ENCODE measurements at places on chromosomes 12 and 14.
A peak's percentile ranks its signal among the peaks of the same experiment; 100 is the strongest.

DNA sequence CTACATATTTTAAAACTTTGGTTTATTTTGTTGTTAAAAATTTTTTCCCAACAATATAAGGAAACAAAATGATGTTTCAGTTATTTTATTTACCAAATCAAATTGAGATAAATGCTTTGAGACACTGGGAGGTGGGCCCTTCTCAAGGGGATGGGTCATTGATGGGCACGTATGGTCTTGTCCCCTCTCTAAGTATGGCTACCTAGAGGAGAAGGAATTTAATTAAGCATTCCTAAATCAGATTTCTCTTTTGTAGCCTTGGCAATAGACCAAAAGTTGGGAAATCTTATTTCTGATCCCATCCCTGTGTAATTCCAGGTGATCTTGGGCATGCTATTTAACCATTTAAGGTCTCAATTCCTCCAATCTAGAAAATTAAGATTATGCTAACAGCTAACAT lies 79.0 kb downstream of the SCN8A start:
- DNase-seq: no peak

GRCh38 chr12:65651060-65651459 lies 173.2 kb upstream of the HMGA2 start:
- DNase-seq: no peak

- no peak for DNase-seq
Observed at GRCh38 chr14:51147183-51147582, 52.3 kb upstream of the TRIM9 start.

DNA sequence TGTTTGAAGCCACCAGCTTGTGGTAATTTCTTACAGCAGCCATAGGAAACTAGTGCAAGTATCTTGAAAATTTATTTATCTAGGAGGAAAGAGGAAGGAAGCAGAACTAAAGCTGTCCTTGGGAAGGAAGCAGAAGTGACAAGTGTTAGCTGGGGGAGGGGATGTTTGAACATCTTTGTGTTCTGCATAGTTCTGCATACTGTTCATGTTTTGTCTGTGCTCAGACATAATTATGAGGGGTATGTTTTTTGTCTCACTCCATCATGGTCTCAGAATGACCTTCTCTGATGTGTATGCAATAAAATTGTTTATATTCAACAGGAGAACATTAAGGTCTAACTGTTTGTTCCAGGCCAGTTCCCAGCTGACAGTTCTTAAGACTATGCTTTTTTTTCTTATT lies 606.5 kb downstream of the GALC start:
- DNase-seq: no peak

DNA sequence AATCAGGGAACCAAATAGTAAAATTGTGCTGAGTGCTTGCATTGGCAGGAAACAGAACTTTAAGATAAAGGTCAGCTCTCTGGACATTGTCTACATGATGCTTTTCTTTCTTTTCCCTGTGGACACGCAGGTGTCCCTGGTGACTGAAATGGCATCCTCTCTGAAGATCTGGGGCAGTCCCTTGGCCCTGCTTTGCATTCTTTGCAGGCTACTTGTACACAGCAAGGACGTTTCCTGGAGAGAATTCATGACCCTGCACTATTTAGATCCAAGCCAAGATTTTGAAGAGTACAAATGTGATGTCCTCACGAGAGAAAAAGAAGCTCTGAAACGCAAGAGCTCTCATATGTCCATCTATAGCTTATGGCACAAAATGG lies 11.3 kb upstream of the EDDM3A start:
- no peak for DNase-seq

- DNase-seq: peak; percentile 59
Observed at GRCh38 chr12:111812881-111813741, 28.9 kb upstream of the MAPKAPK5 start.

DNA sequence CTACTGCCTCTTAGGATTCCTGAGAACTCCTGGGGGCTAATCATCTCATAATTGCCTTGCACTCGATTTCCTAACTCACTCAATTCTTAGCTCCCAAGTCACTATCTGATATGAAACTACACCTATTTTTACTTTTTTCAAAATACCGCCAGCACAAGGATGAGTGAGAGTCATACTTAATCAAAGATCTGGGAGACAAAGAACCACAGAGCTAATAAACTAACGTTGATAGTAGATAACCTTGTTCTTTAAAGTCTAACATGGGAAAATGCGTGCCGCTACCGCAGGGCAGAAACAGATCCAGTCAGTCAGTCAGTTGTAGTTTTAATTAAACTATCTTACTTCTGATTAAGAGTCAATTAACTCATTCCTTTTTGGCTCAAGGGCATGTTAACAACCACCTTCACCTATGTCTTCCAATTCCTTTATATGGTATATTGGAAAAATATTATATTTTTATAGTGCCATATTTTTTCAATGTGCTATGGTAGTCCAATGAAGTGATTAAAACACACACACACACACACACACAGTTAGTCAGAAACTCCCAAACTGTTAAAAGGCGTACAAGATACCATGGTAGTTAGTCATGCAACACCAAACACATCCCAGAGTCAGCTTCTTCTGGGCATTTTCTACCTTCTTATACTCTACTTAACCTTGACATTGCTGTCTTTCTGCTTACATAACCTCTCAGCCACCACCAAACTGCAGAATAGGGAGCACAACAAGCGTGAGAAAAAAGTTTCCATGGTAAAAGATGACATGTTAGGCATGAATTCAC lies 114.0 kb downstream of the KLHL28 start:
- no peak for DNase-seq

GRCh38 chr14:23071921-23072539 lies 14.7 kb upstream of the CDH24 start:
- DNase-seq: peak; percentile 40

DNA sequence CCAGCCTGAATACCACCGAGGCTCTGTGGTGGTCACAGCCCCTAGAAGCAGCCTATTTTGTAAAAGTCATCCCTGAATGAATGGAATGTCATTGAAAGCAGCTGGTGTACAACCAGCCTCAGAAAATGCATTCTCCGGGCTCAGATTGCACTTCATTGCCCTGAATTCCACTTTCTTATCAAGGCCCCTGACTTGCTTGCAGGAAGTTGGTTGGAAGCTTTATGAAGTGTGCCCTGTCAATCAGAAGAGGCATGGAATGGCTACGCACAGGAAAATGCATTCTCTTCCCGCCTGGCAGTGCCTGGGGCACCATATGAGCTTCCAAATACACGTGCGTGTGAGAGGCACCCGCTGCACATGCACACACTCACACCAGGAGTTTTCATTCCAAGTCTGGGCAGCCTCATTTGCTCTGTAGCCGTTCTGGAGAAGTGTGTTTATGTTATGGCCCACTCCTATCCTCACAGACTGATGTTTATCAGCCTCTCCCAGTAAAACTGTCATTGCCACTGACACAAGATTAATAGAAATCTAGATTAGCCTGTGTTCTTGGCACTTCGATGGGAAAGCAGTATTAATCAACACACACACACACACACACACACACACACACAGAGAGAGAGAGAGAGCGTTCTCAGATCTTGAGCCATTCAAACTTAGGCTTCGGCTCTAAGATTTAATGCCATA lies 63.9 kb downstream of the NUAK1 start:
- DNase-seq: no peak

GRCh38 chr12:116381240-116381743 lies 103.8 kb upstream of the MED13L start:
- no peak for DNase-seq

DNA sequence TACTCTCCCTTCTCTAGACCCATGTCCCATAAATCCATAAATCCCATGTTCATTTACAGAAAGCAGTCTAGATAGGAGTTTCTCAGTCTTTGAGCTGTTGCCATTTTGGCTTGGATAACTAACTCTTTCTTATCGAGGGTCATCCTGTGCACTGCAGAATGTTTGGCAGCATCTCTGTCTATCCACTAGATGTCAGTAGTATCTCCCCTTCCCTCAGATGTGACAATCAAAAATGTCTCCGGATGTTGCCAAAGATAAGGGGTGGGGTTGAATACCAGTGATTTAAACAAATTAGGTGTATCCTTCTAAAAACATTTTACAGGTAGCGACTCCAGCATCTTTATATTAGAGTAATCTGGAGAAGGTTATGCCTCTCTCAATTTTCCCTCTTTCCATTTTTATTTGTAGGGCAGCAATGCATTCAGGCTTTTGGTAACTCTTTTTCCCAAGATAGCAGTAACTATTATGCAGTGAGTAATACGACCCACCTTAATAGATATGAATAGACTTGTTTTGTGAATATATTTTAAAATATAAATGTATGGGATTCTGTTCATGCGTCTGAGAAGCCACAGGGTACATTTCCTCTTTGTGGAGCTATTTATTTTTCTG lies 100.7 kb downstream of the LRRK2 start:
- DNase-seq: peak; percentile 68

GRCh38 chr12:82357340-82357739 lies 847 bp downstream of the CCDC59 start:
- no peak for DNase-seq

DNA sequence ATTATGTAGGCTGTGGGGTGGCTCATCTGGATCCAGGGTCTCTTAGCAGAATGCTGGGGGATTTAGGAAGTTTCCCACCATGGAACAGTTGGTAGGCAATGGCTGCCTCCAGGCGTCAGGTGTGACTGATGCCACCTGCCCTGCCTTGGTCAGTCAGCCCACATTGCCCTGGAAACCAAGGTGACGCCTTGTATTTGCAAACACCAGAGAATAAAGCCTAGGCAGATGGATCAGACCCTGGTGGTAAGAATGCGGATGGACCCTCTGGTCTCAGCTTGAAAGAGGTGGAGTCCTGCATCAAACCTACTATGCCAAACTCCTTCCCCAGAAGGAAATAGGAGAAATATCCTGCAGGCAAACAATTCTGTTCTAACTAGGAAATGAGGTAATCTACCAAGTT lies 38.2 kb downstream of the NCKAP5L start:
- no peak for DNase-seq

- peak; percentile 51 for DNase-seq
Observed at GRCh38 chr12:131828671-131829355, 620 bp downstream of the MMP17 start.

DNA sequence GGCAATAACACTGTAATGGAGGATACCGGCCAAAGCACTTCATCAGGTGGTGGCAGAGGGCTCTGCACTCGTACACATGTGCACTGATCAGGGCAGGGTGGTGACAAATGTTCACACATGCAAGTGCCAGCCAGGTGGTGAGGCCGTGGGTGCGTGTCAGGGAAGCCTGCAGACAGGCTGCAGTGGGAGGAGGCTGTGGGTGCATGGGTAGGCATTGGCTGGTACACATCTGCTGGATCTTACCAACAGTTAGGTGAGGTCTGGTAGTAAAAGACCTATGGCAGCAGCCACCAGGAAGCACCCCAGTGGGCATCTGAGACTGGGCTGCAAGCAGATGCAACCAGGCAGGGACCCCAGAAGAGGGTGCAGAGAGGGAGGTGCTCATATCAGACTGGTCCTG lies 65.3 kb downstream of the PDE6H start:
- no peak for DNase-seq

GRCh38 chr12:59559696-59560095 lies 36.1 kb upstream of the SLC16A7 start:
- no peak for DNase-seq

DNA sequence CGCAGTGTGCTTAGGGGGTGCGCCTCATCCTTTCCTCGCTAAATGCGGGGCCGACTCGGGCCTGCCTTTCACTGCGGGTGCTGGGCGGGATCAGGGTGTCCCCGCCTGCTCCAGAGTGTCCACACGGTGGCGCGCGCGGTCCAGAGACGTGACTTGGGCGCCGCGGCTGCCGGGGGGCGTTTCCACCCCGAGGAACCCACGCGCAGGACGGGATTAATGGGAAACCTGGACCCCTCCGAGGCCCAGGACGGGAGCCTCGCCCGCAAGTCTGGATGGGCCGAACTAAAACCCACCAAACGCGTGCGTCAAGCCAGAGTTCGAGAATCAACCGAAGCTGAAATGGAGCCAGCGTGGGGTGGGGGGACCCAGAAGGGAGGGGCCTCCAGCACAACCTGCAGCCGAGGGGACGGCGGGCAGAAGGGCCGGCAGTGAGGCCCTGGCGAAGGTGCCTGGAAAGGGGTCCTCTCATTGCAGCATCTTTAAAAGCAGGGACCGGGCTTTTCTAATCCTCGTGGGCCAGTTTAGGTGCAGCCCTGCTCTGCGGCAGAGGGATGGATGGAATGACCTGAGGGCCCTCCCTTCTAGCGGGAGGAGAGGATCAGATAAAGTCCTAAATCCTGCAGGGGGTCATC lies 93.3 kb downstream of the NINJ2 start:
- peak; percentile 61 for DNase-seq

DNA sequence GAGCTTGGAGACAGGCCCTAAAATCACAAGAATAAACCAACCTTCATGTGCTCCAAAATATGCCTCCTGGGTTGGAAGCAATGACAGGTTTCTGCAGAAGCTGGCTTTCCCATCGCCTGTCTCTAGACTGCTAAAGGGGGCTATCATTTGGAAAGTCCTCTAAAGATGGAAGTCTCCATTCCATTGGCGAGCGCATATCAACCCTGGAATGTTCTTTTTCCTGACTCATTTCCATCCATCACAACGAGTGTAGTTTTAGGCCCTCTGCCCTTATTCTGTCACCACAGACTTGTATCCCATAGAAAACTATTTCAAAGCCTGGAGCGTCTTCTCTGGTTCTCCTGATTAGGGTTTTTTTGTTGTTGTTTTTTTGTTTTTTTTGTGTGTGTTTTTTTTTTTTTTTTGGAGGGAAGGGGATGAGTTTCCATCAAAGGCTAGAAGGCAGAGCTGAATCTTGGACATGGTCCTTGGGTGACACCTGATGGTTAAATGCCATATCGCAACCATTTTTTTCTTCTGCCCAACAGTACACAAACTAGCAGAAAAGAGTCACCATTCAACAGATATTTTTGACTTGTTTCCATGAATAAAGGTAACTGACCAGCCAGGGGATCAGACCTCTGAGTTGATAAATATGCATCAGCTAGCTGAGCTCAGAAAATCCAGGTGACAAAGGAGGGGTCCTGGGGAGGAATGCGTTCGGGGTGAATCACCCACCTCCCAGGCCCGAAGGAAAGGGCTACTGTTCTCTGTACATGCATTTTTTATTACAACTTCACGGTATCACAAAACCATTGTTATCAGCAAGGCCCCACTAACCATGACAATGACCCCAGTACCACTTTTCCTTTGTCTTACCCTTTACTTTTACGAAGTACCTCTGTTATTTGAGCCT lies 40.5 kb downstream of the KCNA5 start:
- peak; percentile 22 for DNase-seq

- DNase-seq: no peak
Observed at GRCh38 chr12:110849748-110850403, 3.1 kb downstream of the CCDC63 start.

- DNase-seq: no peak
Observed at GRCh38 chr14:51073731-51074130, 21.2 kb downstream of the TRIM9 start.

- DNase-seq: no peak
Observed at GRCh38 chr14:68660495-68660894, 132.4 kb downstream of the ZFP36L1 start.

GRCh38 chr12:122874081-122874480 lies 21.8 kb downstream of the VPS37B start:
- no peak for DNase-seq
